AG20443 (cell line): ENCODE measurements at places on chromosomes 5 and 9.

GRCh38 chr9:79684711-79685575 is 113.2 kb downstream of the TLE4 start:
- no peak for DNase-seq

GRCh38 chr9:22238809-22239684 is 207.6 kb upstream of the DMRTA1 start:
- DNase-seq = peak; percentile 48

GRCh38 chr9:114280636-114281472 is 42.0 kb upstream of the ORM1 start:
- no peak for DNase-seq

DNA sequence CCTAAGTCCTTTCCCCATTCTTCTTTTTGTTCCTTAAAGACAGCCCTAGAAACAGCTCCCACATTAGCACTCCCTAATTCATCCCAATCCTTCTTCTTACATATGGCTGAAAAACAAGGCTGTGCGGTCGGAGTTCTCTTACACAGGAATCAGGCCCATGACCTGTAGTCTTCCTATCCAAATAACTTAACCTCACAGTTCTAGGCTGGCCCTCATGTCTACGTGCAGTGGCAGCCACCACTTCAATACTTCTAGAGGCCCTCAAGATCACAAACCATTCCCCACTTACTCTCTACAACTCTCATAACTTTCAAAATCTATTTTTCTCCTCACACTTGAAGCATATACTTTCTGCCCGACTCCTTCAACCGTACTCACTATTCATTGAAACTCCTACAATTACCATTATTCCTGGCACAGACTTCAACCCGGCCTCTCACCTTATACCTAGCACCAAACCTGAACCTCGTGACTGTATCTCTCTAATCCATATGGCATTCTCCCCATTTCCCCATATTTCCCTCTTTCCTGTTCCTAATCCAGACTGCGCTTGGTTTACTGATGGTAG is 59.3 kb downstream of the RAPGEF6 start:
- no peak for DNase-seq
